ENCODE measurements at places on chromosomes 6 and 20.

DNA sequence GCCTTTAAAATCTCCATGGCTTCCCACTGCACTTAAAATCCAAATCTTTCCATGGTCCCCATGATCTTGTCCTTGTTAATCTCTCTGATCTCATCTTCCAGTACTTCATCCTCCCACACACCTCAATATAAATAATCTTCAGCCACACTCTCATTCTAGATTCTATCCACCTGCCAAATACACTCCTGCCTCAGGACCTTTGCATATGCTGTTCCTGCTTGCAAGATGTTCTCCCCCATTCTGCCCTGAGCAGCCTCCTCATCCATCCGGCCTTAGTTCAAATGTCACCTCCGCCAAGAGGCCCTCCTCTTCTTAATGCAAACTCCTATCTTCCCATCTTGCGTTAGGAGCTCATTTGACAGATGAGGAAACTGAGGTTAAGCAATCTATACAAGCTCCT lies 77.4 kb downstream of the PREX1 start:
- DNase-seq = no peak

GRCh38 chr6:71446470-71446869 lies 157.9 kb downstream of the OGFRL1 start:
- DNase-seq = no peak

DNA sequence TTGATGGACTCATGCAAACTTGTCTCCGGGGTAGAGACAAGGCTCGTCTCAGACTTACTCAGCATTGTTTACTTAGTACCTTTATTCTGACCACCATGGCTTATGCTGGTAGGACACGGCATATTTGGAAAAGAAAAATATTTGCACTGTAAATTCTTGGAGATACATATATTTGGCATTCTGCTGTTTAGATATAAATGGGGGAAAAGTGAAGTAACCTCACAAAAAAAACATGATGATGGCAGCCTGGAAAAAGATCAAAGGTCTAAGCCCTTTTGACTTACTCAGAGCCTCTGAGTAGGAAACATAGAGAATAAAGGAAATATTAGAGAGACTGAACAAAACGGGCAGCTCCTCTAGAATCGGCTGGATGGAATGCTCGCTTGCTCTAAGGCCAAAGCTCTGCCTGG lies 32.5 kb downstream of the PDE10A start:
- DNase-seq = no peak

DNA sequence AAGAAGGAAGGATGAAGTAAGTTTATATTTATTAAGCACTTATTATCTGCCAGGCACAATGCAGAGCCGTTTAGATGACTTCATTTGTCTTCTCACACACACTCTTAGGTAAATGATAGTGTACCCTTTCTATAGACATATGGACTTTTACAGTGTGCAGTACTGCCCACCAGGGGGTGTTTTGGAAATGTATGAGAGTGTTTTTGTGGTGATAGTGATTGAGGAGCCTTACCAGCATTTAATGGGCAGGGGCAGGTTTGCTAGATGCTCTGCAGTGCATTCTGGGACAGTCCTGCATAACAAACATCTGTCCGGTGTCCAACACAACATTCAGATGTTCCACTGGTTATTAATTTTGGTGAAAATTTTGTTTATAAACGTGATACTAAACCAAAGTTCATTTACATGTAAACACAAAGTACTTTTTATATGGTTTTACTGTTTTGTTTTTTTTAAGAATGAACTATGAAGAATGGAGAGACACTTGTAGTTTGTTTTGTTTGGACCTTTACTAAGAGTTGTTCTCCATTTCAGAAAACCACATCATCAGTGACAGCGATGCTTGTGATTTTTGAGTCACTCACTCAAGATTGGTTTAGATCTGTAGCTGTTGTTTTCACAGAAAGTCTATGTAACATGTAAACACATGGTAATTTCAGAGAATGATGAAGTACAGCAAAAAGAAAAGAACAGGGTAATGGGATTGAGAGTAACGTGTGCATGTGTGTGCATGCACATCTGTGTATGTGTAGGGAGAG lies 19.9 kb downstream of the KCNS1 start:
- no peak for DNase-seq

DNA sequence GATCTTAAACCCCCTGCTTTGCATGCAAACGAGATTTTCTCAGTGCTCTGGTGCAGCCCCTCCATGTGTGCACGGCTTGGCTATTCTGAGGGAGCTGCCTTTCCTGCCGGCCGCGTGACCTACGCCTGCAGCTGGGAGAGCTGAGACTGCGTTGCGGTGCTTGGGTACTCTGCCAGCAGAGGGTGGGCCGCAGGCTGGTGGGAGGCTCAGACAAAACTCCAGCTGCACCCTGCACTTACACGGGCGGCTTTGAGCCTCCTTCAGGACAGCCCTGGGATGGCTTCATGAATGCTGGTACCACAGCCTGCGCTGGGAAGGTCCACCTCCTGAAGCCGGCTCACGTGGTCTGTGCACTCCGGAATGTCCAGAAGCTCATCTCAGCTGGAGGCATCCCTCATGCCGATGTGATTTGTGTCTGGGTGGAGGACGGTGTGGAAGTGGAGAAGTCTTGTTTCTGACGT lies 223.7 kb downstream of the DLL1 start:
- no peak for DNase-seq

DNA sequence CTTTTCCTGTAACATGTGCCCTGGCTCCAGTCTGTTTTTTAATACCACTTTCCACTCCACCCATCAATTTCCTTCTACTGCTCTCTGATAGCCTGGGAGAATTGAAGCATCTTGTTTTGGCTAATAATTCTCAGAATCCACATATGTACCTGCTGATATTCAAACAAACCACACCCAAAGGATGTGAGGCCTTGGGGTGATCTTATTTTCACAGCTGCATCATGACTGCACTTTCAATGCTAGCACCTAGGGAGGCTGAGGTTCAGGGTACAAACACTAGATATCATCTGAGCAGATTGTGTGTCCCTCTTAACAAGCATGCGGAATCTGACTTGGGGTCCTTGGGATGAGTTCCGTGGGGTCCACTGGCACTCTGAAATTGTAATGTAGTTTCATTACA lies 12.7 kb downstream of the FNDC1 start:
- DNase-seq = no peak

DNA sequence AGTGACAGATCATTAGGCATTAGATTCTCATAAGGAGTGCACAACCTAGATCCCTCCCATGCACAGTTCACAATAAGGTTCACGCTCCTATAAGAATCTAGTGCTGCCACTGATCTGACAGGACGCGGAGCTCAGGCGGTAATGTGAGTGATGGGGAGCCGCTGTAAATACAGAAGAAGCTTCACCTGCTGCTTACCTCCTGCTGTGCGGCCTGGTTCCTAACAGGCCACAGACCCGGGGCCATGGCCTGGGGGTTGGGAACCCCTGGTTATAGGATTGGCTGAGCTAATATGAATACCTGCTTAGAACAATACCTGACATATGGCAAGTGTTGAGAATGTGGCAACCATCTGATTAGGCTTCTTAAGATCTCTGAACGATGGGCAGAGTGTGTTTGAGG lies 2.4 kb downstream of the PNPLA1 start:
- no peak for DNase-seq

DNA sequence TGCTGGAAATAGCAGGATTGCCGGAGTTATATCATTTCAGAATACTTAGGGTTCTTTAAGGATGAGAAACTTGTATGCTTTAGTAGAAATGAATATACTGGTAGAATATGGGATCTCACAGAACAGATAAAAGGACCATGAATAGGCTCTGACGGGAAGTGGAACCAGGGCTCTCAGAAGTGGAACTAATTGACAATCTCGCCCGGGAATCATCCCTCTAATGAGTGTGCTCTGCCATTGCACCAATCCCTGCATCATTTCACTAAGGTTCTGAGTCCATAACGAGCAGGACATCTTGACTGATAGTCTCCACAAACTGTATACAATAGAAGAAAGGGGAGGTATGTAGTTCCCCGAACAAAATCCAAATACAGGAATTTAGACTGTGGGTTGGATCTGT lies 150.1 kb downstream of the COL9A1 start:
- no peak for DNase-seq

- DNase-seq = no peak
Measured at GRCh38 chr6:157904999-157905398, 76.7 kb upstream of the SYNJ2 start.

GRCh38 chr6:47967843-47968242 lies 143.2 kb downstream of the PTCHD4 start:
- no peak for DNase-seq

DNA sequence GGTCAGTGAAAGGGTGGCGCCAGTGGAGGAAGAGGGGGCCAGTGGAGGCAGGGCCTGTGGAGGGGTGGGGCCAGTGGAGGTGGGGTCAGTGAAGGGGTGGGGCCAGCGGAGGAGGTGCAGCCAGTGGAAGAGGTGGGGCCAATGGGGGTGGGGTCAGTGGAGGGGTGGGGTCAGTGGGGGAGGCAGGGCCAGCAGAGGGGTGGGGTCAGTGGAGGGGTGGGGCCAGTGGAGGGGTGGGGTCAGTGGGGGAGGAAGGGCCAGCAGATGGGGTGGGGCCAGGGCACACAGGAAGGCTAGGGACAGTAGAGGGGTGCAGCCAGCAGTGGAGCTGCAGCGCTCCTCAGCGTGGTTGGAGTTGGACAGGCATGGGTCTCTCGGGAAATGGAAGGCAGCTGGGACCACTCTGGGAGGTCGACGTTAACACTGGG lies 18.7 kb downstream of the ADRM1 start:
- no peak for DNase-seq

- DNase-seq = no peak
Measured at GRCh38 chr6:169741344-169741743, 10.0 kb downstream of the DYNLT2 start.

- no peak for DNase-seq
Measured at GRCh38 chr20:47031004-47031403, 136.4 kb downstream of the EYA2 start.

DNA sequence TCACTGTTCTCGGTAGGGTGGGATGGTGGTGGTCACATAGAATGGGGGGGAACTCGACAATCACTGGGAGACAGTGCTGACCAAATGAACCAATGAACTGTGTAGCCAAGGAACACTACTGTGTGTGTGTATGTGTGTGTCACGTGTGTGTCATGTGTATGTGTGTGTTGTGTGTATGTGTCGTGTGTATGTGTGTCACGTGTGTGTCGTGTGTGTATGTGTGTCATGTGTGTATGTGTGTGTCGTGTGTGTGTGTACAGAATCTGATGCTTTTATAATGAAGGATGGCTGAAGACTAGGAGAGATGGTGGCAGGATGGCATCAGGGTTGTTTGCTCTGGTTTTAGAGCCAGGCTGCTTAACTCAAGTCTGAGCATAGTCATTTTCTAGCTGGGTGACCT lies 99.1 kb upstream of the DUSP22 start:
- DNase-seq = no peak

DNA sequence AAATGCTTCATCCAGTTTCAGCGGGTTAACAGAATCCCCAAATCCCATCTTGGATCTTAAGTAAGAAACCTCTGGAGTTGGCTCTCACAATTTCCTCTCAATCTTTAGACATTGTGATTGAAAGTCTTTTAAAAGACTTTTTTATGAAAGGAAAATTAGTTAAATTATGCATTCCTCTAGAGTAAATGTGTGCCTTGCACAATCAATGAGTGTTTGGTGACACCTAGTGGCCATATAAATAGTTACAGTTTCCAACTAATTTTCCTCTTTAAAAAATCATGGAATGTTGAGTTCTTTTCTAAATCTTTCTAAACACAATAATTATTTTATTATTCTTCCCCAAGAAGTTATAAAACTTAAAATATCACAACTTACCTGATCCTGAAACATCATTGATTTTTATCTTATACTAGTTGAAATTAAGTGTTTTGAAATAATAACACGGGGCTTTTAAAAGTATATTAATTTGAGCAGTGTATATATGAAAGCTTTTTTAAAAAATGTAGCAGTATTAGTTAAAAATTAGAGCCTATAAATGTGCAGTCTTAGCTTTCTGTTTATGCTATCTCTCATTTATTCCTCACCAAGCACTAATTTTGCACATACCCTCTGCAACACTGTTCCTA lies 66.4 kb downstream of the PKHD1 start:
- no peak for DNase-seq

- DNase-seq = no peak
Measured at GRCh38 chr6:130982135-130982534, 80.9 kb downstream of the EPB41L2 start.

- DNase-seq = peak; percentile 48
Measured at GRCh38 chr6:36123270-36124139, 6.8 kb upstream of the MAPK13 start.

- DNase-seq = no peak
Measured at GRCh38 chr6:165751486-165751885, 88.4 kb upstream of the PDE10A start.

- DNase-seq = no peak
Measured at GRCh38 chr20:34243377-34243776, 2.2 kb downstream of the ASIP start.

- no peak for DNase-seq
Measured at GRCh38 chr20:42795111-42795695, 394.5 kb downstream of the PTPRT start.

DNA sequence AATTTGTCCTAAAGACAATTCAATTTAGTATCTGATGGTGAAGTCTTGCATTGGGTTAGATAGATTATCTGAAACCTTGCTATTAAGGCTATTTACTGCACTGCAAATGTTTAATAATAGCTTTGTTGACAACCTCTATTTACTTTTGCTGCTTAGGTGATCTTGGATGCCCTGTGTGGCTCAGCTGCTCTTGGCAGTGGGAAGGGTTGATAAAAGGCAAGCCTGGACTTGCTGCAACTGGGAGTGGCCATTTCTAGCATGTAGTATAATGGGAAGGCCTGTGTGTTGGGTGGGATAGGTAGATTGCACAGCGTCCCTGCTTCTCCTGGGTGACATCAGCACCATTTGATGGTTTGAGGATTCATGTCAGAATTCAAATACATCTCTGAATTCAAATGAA lies 49.1 kb downstream of the ARMC2 start:
- DNase-seq = no peak

- no peak for DNase-seq
Measured at GRCh38 chr6:6614983-6615349, 26.4 kb downstream of the LY86 start.

- no peak for DNase-seq
Measured at GRCh38 chr6:46381579-46381978, 109.7 kb downstream of the RCAN2 start.

GRCh38 chr6:2575236-2575635 lies 175.5 kb downstream of the MYLK4 start:
- DNase-seq = no peak

DNA sequence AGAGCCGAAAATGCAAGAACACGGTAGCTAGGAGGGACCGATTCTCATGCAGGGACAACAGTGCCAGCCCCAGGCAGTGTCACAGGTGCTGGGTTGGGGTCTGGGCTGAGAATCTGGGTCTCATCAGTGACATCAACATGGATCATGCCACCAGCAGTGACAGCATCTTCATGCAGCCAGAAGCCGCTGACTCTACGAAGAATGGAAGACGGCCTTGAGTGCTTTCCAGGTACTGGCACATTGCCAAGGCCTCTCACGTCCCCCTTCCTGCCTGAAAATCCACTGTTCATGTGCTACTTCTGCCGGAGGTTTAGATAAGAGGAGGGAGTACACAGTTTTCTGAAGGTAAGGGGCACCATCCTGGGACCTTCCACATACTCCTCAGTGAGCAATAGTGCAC lies 141.1 kb upstream of the FOXQ1 start:
- DNase-seq = no peak

- DNase-seq = no peak
Measured at GRCh38 chr6:39980839-39981580, 46.7 kb upstream of the MOCS1 start.

- no peak for DNase-seq
Measured at GRCh38 chr6:28589234-28589956, 63.7 kb downstream of the GPX5 start.

GRCh38 chr20:45304464-45304999 lies 2.1 kb upstream of the RBPJL start:
- DNase-seq = no peak

GRCh38 chr6:42507195-42507594 lies 55.5 kb upstream of the TRERF1 start:
- DNase-seq = no peak

All from esophagus squamous epithelium (tissue), 5 donors.